Effector memory CD8-positive, alpha-beta T cell (primary cell): ENCODE measurements at places on chromosomes 6 and 20.

DNA sequence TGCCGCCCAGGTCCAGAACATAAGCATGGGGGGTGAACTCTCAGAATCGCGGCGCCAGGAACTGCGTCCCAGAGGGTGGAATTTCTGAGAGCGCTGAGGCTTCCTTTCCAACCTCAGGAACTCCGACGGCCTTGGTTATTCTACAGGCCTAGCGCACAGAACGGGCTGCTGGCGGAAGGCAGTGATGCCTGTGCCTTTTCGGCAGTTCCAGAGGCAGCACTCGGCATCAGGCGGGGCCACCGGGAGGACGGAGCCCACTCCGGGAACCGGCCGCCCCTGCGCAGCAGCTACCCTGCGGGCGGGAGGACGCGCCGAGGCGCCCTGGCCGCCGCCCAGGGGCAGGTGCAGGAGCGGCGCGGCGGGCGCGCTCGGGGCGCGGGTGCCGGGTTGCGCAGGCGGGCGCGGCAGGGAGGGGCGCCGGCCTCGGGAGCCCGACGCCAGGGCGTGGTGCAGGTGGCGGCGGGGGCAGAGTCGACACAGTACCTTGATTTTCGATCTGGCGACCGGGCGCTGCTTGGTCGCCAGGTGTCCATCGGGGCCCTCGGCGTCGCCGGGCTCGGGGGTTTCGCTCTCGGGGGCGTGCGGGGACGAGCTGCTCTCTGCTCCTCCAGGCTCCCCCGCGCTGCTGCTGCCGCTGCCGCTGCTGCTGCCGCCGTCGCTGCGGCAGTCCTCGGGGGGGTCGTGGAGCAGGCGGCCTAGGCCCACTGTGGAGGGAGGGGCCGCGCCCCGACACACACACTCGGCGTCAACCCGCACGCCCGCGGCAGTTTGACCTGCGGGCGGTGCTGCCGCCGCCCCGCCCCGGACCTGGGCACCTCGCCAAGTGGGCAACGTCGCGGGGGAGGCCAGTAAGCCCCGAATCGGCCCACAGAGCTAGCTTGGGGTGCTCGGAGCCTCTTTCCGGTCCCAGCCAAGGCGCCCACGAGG is 1.3 kb downstream of the OVOL2 start:
- H3K27ac ChIP-seq, result no peak overlapping the region
- H3K36me3 ChIP-seq, result no peaks in the 10 kb centered on the region
- H3K27me3 ChIP-seq, result peaks cover 77% of the 10 kb centered on the region
- peak overlapping the region; percentile 75 for H3K4me3 ChIP-seq

GRCh38 chr6:128558021-128558420 is 37.6 kb upstream of the PTPRK start:
- peaks cover 3% of the 10 kb centered on the region for H3K36me3 ChIP-seq
- H3K4me3 ChIP-seq, result no peak overlapping the region
- no peaks in the 10 kb centered on the region for H3K4me1 ChIP-seq
- H3K27me3 ChIP-seq, result peaks cover 31% of the 10 kb centered on the region
- no peak for DNase-seq
- H3K27ac ChIP-seq, result no peak overlapping the region

DNA sequence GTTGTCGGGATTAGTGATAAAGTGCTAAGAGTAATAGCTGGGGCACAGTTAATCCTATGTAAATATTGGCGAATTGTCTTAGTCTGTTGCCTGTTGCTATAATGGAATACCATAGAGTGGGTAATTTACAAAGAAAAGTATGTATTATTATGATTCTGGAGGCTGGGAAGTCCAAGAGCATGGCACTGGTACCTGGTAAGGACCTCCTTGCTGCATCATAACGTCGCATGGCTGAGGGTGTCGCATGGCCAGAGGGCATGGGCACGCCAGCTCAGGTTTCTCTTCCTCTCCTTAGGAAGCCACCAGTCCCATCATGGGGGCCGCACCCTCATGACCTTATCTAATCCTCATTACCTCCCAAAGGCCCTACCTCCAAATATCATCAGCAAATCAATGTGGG is 29.7 kb downstream of the IRF4 start:
- peaks cover 7% of the 10 kb centered on the region for H3K27me3 ChIP-seq
- no peak overlapping the region for H3K4me3 ChIP-seq
- DNase-seq, result no peak
- no peak overlapping the region for H3K27ac ChIP-seq

- no peak overlapping the region for H3K4me3 ChIP-seq
- peaks cover 3% of the 10 kb centered on the region for H3K36me3 ChIP-seq
- peaks cover 39% of the 10 kb centered on the region for H3K27me3 ChIP-seq
- H3K4me1 ChIP-seq, result peaks cover 9% of the 10 kb centered on the region
- no peak for DNase-seq
Observed at GRCh38 chr6:14641423-14642135, 524.0 kb downstream of the CD83 start.

- H3K4me3 ChIP-seq, result no peak overlapping the region
- H3K36me3 ChIP-seq, result no peaks in the 10 kb centered on the region
- peaks cover 8% of the 10 kb centered on the region for H3K4me1 ChIP-seq
- no peak for DNase-seq
- no peaks in the 10 kb centered on the region for H3K27me3 ChIP-seq
Observed at GRCh38 chr6:134031696-134032255, 20.6 kb downstream of the SLC2A12 start.

- DNase-seq, result peak; percentile 2
- H3K36me3 ChIP-seq, result no peaks in the 10 kb centered on the region
- H3K27me3 ChIP-seq, result no peaks in the 10 kb centered on the region
- H3K4me3 ChIP-seq, result no peak overlapping the region
- no peaks in the 10 kb centered on the region for H3K4me1 ChIP-seq
- no peak overlapping the region for H3K27ac ChIP-seq
Observed at GRCh38 chr6:150981095-150981494, 115.6 kb downstream of the MTHFD1L start.

DNA sequence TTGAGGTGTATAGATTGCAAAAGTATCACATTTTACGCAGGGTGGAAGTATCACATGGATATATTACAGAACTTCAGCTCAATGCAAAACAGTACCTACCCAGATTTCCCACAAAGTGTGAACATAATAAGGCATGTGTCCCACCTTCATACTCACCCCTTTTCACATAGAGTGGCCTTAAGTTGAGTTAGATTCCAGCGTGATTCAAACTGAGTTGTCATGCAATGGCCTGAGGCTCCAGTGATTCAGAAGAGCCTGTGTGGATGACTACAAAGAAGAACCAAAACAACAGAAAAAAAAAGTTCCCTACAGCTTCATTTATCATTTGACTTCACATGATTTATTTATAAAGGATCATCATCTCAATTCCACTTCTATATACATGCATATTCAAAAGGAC is 309.7 kb downstream of the SLC35F1 start:
- H3K27me3 ChIP-seq, result no peaks in the 10 kb centered on the region
- no peaks in the 10 kb centered on the region for H3K36me3 ChIP-seq
- no peak overlapping the region for H3K4me3 ChIP-seq
- no peak overlapping the region for H3K27ac ChIP-seq
- H3K4me1 ChIP-seq, result no peaks in the 10 kb centered on the region
- DNase-seq, result no peak
